ENCODE measurements at places on chromosomes 4 and X. TPM values are rescaled to one million over a fixed set of nuclear protein-coding genes. Genes with fewer than 3 reads are reported as not detected.

Gene ARHGAP6
- 1.3 TPM for total RNA-seq

Gene GPR101
- not detected for total RNA-seq

Gene CXCL8
- total RNA-seq, result 175 TPM

Gene SORBS2
- total RNA-seq, result 191 TPM

Gene FAT4
- total RNA-seq, result 94.7 TPM

Gene ADGRL3
- not detected for total RNA-seq

Gene VSIG4
- total RNA-seq, result not detected

Gene GLRB
- 4.2 TPM for total RNA-seq

Gene BANK1
- total RNA-seq, result 0.33 TPM

Gene CSN1S1
- total RNA-seq, result not detected

Gene DOK7
- not detected for total RNA-seq

Gene TRPC5OS
- total RNA-seq, result not detected

Gene REELD1
- not detected for total RNA-seq

Gene RHOXF1
- not detected for total RNA-seq

Gene SLC39A8
- total RNA-seq, result 6.9 TPM

Gene MAGEA4
- not detected for total RNA-seq

Gene LETM1
- 100 TPM for total RNA-seq

Gene WNK3
- 0.65 TPM for total RNA-seq

Gene TMEM131L
- 18.9 TPM for total RNA-seq

Gene FANCB
- 2.6 TPM for total RNA-seq

Gene TKTL1
- not detected for total RNA-seq

Gene NPY1R
- not detected for total RNA-seq

Gene CT45A2
- not detected for total RNA-seq

Gene TGIF2LX
- total RNA-seq, result not detected

Gene LANCL3
- total RNA-seq, result 0.98 TPM

Gene ZBED1
- total RNA-seq, result 57.2 TPM

Gene TRAM1L1
- total RNA-seq, result 1.1 TPM

Gene SSX2B
- not detected for total RNA-seq

Gene KIF4A
- total RNA-seq, result 7.5 TPM

Gene CXCL10
- total RNA-seq, result 0.33 TPM

Gene TCP11X2
- not detected for total RNA-seq

Gene COL4A6
- 0.65 TPM for total RNA-seq

Gene PSAPL1
- not detected for total RNA-seq

Gene AFAP1
- total RNA-seq, result 89.5 TPM

Gene S100G
- not detected for total RNA-seq

Gene CLDN2
- total RNA-seq, result not detected

Gene GABRG1
- not detected for total RNA-seq

Gene SYN1
- total RNA-seq, result not detected

Gene ITIH6
- total RNA-seq, result not detected

Gene ZXDB
- total RNA-seq, result 18.3 TPM

Gene MAGEB10
- not detected for total RNA-seq

Gene KCTD8
- 2.8 TPM for total RNA-seq

Gene CLGN
- total RNA-seq, result 0.67 TPM

Gene EBP
- total RNA-seq, result 68.3 TPM

Gene AREG
- total RNA-seq, result 0.29 TPM

Gene ABLIM2
- total RNA-seq, result 1.5 TPM

Gene HTRA3
- total RNA-seq, result 4.6 TPM

Gene CENPVL2
- not detected for total RNA-seq

Gene FDCSP
- not detected for total RNA-seq

Gene MTNR1A
- not detected for total RNA-seq

Gene AMTN
- total RNA-seq, result not detected

Gene HELT
- not detected for total RNA-seq

Gene FRAS1
- 0.65 TPM for total RNA-seq

Gene EGF
- total RNA-seq, result under 0.01 TPM

Gene BMX
- total RNA-seq, result 119 TPM

Gene TRAPPC11
- total RNA-seq, result 40.0 TPM

Gene CHST7
- total RNA-seq, result 32.3 TPM

Gene FHDC1
- total RNA-seq, result 0.10 TPM

Gene USP26
- total RNA-seq, result not detected
